D341Med (cell line): ENCODE measurements at places on chromosomes 4 and X.

GRCh38 chrX:24020306-24020876 is 6.6 kb downstream of the KLHL15 start:
- no peak for DNase-seq

- no peak for DNase-seq
Observed at GRCh38 chr4:40984051-40984450, 230.3 kb downstream of the APBB2 start.

- DNase-seq, result no peak
Observed at GRCh38 chr4:6258741-6259140, 10.9 kb upstream of the WFS1 start.

DNA sequence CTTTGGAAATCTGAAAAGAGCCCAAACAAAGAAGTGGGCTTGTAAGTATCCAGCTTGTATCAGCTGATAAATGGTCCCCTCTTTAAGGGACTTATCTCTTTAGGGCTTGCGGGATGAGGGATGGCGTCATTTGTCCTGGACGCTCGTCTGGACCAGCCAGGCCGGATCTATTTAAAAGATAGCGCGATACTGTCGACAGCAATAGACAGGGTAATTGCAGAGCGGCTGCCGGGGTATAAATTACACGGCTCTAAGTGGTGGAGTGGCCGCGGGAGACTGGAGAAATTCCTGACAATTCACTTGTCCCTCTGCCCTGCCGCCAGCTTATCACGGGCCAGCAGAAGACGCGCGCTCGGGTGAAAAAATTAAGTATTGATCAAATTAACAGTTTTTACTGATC is 90.7 kb downstream of the FAM53A start:
- no peak for DNase-seq

DNA sequence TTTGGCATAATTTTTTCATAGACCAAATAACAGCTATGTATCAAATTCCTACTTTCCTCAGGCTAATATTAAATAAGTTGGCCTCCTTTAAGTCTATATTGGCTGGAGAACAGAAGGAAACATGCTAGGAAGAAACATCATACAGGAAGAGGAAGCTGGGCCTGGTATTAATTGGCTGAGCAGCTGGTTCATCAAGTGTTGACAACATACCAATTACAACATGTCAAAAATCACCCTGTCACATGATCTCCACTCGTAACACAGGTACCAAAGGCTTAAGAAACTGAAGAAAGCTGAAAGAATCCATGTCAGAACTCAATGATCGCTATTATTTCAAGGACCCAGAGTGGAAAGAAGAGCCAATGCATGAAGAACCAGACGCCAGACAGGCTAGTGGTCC is 10.5 kb downstream of the WDFY3 start:
- DNase-seq, result no peak

- DNase-seq, result no peak
Observed at GRCh38 chr4:137065311-137065710, 467.0 kb downstream of the PCDH18 start.
